ENCODE measurements at places on chromosomes 2 and 18.

DNA sequence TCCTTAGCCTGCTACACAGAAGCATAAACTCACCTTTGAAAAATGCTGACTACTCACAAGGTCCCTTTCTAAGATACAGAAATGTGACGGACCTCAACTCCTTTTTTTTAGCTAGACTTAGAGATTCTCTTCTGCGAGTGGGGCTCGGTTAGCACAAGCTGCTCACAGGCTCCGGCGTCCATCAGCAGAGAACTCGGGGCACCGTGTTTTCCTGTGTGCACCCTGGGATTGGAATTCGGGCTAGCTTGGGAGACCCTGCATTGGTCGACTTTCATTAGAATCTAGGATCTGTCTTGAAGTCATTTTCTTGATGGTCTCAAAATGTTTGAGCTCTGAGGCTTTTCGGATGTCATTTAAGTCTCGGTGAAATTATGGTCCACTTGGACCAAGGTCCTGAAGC is 191.2 kb downstream of the GBX2 start:
- DNase-seq = no peak

DNA sequence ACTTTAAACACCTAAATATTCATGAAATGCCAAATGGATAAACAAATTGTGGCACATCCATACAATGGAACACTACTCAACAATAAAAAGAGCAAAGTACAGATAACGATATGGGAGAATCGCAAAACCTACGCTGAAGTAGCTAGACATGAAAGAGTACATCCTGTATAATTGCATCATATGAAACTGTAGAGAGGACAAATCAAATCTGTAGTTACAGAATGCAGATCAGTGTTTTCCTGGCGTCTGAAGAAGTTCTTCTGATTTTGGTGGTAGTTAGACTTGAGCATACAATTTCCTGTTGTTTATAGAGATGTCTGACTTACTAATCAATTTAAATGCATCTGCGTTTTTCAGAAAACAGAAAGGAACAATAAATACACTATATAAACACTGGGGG is 394.4 kb downstream of the SOCS6 start:
- no peak for DNase-seq

- no peak for DNase-seq
These were observed 121.8 kb downstream of the ALK start for GRCh38 chr2:29799628-29800027.

DNA sequence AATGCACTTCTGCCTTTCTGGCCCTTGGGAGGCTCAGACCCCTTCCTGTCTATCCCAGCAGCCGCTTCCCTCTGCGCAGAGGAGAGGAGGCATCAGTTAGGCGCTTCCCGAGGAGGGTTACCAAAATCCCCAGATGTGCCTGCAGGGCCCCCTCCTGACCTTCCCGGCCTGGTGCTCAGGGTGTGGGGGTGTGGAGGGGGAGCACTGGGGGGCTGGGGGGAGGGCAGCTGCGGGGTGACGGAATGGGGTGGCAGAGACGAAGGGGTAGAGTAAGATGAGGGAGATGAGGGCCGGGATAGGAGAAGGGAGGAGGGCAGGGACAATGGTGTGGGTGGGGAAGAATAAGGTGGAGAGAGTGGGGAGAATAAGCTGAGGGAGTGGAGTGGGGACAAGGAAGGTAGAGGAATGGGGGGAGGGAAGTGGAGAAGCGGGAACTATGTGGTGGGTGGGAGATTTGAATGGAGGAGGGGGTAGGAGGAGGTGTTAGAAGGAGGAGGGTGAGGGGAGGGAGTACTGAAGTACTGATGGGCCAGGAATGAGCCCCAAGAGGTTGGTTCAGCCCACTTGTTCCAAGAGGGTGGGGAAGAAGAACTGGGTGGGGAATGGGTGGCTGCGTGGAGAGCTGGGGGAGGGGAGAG is 6.5 kb upstream of the ZAP70 start:
- DNase-seq = no peak

GRCh38 chr2:68767996-68768395 is 33.4 kb downstream of the ARHGAP25 start:
- DNase-seq = no peak

- DNase-seq = no peak
These were observed 67.4 kb upstream of the BCL2L11 start for GRCh38 chr2:111053266-111053665.

GRCh38 chr2:121130301-121130850 is 154.6 kb downstream of the TFCP2L1 start:
- no peak for DNase-seq

DNA sequence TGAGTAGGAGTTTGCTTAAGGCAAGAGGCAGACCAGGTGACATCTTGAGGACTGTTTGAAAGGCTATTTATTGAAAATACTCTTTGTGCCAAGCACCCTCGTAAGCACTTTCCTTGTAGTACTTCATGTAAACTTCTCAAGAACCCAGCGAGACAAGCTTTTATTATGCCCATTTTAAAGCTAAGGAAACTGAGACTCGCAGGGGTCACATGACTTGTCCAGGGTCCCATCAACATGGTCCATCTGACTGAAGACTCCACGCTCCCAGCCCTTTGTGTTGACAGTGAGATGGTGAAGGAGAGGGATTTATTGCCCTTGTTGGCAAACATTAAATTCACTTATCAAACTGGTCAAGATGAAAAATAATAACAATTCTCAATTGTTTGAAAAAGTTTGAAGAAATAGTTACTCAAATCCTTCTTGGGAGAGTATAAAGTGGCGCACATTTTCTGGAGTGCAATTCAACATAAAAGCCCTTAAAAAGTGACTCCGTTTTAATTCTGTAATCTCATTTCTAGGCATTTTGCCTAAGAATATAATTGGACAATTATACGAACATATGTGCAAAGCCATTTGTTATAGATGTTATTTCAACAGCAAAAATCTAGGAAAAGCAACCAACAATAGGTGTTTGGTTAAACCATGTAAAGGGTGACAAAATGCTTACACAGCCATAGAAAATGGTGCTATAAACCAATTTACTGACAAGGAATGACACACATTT is 270.5 kb upstream of the NCKAP5 start:
- no peak for DNase-seq

GRCh38 chr2:207782238-207783030 is 12.7 kb upstream of the FZD5 start:
- DNase-seq = peak; percentile 28

DNA sequence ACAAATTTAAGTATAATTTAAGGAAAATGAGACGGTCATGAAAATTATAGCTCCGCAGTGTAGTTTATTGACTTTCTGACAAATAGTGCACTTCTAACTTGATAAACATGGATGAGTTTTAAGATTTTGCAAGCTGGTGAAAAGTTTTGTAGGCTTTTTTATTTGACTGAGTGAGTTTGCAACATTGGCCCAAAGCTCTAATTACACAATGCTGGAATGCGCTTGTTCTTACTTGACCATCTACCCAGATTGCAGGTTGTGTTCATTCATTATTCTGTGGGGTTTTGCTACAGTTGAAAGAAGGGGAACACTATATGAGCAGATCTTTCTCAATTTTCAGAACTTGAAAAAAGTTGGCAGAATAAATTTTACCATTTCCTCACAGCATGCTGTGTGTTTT is 13.5 kb downstream of the SPOPL start:
- DNase-seq = no peak

GRCh38 chr2:19124135-19124534 is 234.3 kb downstream of the OSR1 start:
- no peak for DNase-seq

DNA sequence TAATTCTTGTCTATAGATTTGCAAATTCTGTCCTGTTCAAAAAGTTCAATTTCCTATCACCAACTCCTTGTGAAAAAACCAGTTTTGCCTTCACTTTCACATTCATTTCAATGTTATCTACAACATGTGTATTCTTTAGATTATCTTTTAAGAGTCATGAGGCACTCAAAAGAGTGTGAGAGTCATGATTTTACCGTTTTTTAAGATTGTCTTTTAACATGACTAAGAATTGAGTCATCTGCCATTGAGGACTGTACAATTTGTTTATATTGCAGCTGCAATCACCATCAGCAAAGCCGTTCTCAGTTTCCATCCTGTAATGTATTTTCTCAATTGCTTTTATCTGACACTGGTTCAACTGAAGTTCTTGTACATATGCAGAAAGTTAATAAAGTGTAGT is 275.8 kb downstream of the LNPK start:
- no peak for DNase-seq

GRCh38 chr2:26169226-26169625 is 3.7 kb upstream of the GAREM2 start:
- DNase-seq = no peak
